ENCODE measurements at places on chromosomes 4 and X.

GRCh38 chrX:44143061-44143602, 169.9 kb upstream of the NDP start:
- DNase-seq, result no peak

- DNase-seq, result no peak
Measured at GRCh38 chrX:119189595-119189994, 46.5 kb upstream of the PGRMC1 start.

- no peak for DNase-seq
Measured at GRCh38 chrX:40107291-40108161, 9.8 kb upstream of the BCOR start.

DNA sequence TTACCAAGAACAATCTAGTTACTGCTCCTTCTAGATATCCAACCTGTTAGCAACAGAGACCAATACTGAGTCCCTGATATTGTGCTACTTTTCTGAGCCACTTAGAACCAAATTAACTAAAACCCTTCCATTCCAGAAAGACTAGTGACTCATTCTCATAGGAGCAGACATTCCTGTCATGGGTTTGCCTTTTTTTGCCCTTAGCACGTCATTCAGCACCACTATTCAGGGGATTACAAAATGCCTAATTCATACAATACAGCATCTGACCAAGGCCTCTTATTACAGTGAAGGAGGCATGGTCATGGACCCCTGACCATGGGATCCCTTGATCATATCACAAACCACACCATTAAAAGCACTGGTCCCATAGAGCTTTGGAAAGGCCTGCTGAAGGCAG, 123.8 kb upstream of the CXCL13 start:
- DNase-seq, result no peak

DNA sequence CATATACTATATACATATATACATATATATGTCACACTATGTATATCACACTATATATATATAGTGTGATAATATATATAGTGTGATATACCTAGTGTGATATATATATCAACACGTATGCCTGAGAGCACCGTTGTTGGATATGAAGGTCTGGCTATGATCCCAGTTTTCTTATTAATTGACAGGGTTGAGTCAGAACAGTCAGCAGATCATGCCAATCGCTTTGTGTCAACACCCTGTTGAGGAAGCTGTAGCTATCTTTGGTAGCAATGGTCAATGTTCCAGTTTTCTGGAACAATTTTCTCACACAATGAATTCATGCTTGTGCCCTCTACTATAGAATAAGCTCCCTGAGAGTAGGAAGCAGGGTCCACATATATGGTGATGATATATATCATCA, 496.0 kb upstream of the AGA start:
- no peak for DNase-seq
